D721Med (cell line): ENCODE measurements at places on chromosomes 4 and X.

DNA sequence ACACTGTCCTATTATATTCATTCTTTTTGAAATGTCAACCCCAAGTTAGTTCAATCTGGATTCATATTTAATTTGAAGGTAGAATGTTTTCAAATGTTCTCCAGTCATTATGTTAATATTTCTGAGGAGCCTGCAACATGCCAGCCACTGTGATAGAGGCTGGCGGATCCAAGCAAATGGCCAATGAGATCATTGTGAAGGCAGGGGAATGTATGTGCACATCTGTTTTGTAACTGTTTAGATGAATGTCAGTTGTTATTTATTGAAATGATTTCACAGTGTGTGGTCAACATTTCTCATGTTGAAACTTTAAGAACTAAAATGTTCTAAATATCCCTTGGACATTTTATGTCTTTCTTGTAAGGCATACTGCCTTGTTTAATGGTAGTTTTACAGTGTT lies 1.6 kb downstream of the CXCL1 start:
- DNase-seq = no peak

GRCh38 chr4:26748811-26749210 lies 111.8 kb upstream of the STIM2 start:
- no peak for DNase-seq

- no peak for DNase-seq
These were observed 202.0 kb downstream of the RRAGB start for GRCh38 chrX:55919367-55920221.

DNA sequence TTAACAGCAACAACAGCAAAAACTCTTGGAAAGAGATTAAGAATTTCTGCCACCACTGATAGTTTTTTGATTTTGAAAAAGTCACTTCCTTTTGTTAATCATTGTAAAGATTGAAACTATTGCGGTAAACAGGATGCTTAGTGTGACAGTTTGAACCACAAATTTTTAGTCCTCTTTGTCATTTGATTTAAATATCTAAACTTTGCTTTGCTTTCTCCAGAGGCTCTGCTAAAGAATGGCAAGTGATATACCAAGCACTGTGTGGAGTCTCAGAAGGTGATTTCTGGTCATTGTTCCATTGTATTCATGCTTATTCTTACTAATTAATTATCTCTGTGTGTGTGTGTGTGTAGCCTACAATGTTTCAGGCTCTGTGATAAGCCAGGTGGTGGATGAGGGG lies 155.6 kb downstream of the BMPR1B start:
- no peak for DNase-seq

DNA sequence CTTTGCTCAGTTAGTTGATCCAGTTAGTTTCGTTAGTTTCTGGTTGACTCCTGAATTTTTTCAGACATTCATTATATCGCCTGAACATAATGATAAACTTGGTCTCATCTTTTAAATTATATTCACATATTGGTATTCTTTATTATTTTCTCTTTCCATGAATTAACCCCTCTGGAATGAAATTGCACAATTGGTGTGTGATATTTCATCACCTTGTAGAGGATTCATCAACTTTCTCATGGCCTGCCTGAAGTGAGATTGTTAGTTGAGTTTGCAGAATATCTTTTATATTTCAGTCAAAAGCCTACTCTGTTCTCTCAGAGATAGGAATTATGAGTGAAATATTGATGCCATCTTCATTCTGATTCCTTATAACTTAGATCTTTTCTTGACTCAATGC lies 1160.6 kb upstream of the AGA start:
- DNase-seq = no peak

DNA sequence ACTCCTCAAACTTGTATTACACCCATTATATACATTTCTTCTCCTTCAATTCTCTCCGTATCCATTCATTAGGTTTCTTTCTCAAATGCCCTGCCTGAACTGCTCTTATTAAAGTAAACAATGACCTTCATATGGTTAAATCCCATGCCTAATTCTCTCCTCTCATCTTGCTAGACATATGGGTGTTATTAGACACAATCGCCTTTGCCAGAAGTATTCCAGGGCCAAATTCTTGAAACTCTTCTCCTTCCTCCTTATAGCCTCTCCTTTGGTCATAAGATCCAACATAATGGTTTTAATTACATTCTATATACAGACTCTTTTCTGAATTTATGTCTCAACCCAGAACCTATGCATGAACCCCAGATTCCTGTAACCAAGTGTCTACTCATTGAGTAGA lies 4.8 kb downstream of the ANXA10 start:
- DNase-seq = no peak

GRCh38 chr4:175639346-175639745 lies 172.7 kb downstream of the GPM6A start:
- DNase-seq = no peak
